ENCODE measurements at places on chromosomes 2 and 18. TPM values are rescaled to one million over a fixed set of nuclear protein-coding genes. Genes with fewer than 3 reads are reported as not detected.

ARHGEF33 gene
- 0.05 TPM for total RNA-seq

TRIM54 gene
- 0.34 TPM for total RNA-seq

GRCh38 chr2:68282811-68283418 lies 30.6 kb upstream of the PPP3R1 start:
- no peak overlapping the region for H3K4me3 ChIP-seq
- H3K36me3 ChIP-seq: no peaks in the 10 kb centered on the region
- no peak overlapping the region for H3K27ac ChIP-seq
- peak; percentile 14 for DNase-seq

C2orf66 gene
- total RNA-seq: 0.08 TPM

PLA2R1 gene
- total RNA-seq: not detected

DNA sequence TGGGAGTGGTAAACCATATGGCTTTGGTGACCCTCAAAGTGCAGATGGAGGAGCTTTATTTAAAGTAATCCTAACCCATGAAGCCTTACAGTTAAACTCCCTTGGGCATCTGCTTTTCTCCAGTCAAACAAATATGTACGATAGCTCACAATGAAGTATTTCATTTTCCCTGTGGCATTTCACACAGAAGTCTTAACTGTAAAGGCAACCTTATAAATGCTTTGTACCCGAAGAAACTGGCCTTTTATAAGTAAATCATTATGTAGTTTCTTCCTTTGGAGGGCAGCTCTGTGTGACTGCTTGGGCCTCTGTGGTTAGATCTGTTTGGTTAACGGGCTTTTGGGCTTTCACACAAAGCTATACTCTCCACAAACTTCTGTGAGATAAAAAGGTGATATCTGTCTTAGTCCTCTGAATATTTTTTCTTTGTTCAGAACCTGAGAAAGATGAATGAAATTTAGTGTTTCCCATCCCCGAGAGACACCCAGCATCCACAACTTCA lies 46.6 kb downstream of the SCN1A start:
- peaks cover 21% of the 10 kb centered on the region for H3K4me1 ChIP-seq
- no peaks in the 10 kb centered on the region for H3K27me3 ChIP-seq

DNA sequence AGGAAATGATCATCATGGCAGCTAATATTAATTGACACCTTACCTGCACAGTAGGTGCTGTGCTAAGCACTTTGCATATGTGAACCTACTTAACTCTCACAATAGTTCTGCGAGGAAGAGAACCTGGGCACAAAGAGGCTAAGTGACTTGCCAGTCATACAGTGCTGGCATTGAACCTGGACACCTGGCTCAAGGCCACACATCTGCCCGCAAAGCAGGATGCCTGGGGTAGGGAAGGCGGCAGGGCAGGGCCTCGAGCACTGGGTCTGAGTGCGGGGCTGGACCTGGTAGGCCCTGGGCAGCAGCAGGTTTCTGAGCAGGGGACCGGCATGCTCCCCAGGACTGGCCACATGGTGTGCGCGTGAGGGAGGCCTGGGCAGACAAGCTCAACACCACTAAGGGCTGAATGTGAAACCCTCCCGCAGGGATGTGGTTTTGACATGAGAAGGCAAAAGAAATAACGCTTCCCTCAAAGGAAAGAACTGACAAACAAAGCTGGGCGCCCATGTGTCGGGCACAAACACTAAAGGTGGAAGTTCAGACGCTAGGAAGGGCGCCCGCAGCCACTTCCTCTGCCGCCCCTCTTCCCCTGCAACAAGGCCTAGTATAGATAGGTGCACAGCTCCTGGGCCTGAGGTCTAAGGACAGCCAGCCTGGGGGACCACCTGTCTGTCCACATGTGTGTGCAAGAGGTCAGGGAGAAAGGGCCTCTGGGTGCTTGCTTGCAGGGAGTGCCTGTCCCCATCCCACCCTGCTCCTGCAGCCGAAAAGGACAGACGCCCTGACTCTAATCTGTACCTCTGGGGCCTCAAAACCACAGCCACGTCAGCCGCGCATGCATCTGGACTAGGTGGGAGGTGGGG lies 92.5 kb downstream of the ZFP36L2 start:
- no peak overlapping the region for H3K27ac ChIP-seq
- H3K27me3 ChIP-seq: no peaks in the 10 kb centered on the region

DNA sequence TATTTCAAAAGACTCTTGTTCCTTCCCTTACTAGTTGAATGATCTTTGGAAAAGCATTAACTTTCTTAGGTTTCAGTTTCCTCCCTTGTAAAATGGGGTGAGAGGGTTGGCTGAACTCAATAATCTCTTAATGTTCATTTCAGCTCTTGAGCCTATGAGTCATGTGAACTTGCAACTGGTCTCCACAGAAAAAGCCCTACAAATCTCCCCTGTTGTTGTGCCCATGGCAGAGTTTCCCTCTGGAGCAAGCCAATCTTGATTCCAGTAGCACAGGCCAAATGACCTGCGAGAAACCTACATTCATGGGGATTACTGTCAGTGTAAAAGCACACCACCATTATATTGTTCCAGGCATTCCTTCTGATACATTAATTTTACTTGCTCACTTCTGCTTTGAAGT lies 388.9 kb downstream of the ALK start:
- peak; percentile 19 for DNase-seq
- no peak overlapping the region for H3K27ac ChIP-seq
- no peak overlapping the region for H3K4me3 ChIP-seq
- no peaks in the 10 kb centered on the region for H3K27me3 ChIP-seq

- DNase-seq: no peak
- H3K4me1 ChIP-seq: no peaks in the 10 kb centered on the region
- H3K27ac ChIP-seq: no peak overlapping the region
- H3K36me3 ChIP-seq: no peaks in the 10 kb centered on the region
- H3K4me3 ChIP-seq: no peak overlapping the region
Measured at GRCh38 chr2:108257757-108258331, 18.1 kb downstream of the SULT1C3 start.

NGEF gene
- not detected for total RNA-seq

GRCh38 chr2:13669607-13670006 lies 952.9 kb downstream of the TRIB2 start:
- H3K27ac ChIP-seq: no peak overlapping the region
- H3K4me1 ChIP-seq: no peaks in the 10 kb centered on the region
- DNase-seq: no peak
- H3K27me3 ChIP-seq: no peaks in the 10 kb centered on the region
- no peaks in the 10 kb centered on the region for H3K36me3 ChIP-seq

- no peak overlapping the region for H3K27ac ChIP-seq
- no peaks in the 10 kb centered on the region for H3K27me3 ChIP-seq
- H3K4me3 ChIP-seq: no peak overlapping the region
- no peak for DNase-seq
Measured at GRCh38 chr2:197261808-197262226, 48.8 kb downstream of the ANKRD44 start.

DNA sequence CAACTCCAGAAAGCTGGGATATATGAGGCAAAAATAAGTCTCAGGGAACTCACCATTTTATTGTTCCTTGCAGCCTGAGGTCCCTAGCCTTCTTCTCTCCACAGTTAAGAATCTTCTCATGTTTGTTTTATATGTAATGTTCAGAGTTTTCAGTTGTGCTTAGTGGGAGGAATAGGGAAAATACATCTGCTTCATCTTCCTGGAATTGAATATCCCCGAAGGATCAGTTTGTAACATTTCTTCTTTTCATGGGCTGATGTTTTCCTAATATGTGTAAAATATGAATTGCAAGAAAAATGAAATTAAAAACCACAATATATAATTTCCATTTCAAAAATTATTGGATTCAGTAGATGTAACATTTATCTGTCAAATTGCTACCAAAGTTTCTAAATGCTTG lies 8.0 kb downstream of the GALNT1 start:
- no peak overlapping the region for H3K4me3 ChIP-seq
- no peaks in the 10 kb centered on the region for H3K27me3 ChIP-seq
- no peak overlapping the region for H3K27ac ChIP-seq
- DNase-seq: no peak
- no peaks in the 10 kb centered on the region for H3K4me1 ChIP-seq
- no peaks in the 10 kb centered on the region for H3K36me3 ChIP-seq

CNRIP1 gene
- 17.5 TPM for total RNA-seq

GRCh38 chr2:37376421-37377186 lies 32.2 kb downstream of the QPCT start:
- no peaks in the 10 kb centered on the region for H3K27me3 ChIP-seq
- H3K36me3 ChIP-seq: no peaks in the 10 kb centered on the region
- peak overlapping the region; percentile 21 for H3K4me3 ChIP-seq
- H3K4me1 ChIP-seq: peaks cover 13% of the 10 kb centered on the region
- no peak overlapping the region for H3K27ac ChIP-seq

- H3K4me1 ChIP-seq: no peaks in the 10 kb centered on the region
- peaks cover 17% of the 10 kb centered on the region for H3K36me3 ChIP-seq
- H3K27ac ChIP-seq: no peak overlapping the region
- H3K4me3 ChIP-seq: no peak overlapping the region
Measured at GRCh38 chr18:13051950-13052349, 60.8 kb downstream of the CEP192 start.

GRCh38 chr2:191150600-191151330 lies at the start of gene STAT4:
STAT4 (minus strand) TSS chr2:191150994; CDS start chr2:191148203, 2,791 bp downstream.
- no peak for DNase-seq
- peaks cover 17% of the 10 kb centered on the region for H3K27me3 ChIP-seq
- H3K27ac ChIP-seq: no peak within 1 kb of the TSS
- no peaks in the 10 kb centered on the region for H3K36me3 ChIP-seq

GRCh38 chr2:11564816-11565567 lies 31.1 kb downstream of the GREB1 start:
- H3K4me3 ChIP-seq: no peak overlapping the region
- H3K27me3 ChIP-seq: peaks cover 10% of the 10 kb centered on the region
- H3K4me1 ChIP-seq: no peaks in the 10 kb centered on the region
- no peaks in the 10 kb centered on the region for H3K36me3 ChIP-seq
- H3K27ac ChIP-seq: no peak overlapping the region

UGT1A10 gene
- total RNA-seq: not detected

EPHA4 gene
- 4.0 TPM for total RNA-seq

ST6GAL2 gene
- total RNA-seq: 1.7 TPM

DNA sequence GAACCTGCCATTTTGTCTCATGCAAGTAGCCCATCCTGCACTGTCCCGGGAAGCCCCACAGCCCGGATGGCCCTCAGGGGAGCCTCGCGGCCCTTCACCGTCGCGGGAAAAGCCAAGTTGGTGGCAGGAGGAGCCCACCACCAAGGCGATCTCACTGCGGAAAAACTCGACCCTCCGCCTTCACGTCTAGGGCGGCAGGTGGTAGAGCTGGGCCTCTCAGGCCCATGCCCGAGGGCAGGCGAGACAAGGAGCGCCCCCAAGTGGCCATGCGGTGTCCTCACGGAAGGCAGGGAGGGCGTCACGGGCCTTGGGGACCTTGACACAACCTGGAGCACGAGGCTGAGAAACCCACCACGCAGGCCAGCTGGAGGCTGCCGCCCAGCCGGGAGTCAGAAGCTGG lies 34.8 kb upstream of the SKA1 start:
- no peaks in the 10 kb centered on the region for H3K4me1 ChIP-seq
- no peak for DNase-seq
- H3K27ac ChIP-seq: no peak overlapping the region
- no peaks in the 10 kb centered on the region for H3K27me3 ChIP-seq
- no peak overlapping the region for H3K4me3 ChIP-seq

DNA sequence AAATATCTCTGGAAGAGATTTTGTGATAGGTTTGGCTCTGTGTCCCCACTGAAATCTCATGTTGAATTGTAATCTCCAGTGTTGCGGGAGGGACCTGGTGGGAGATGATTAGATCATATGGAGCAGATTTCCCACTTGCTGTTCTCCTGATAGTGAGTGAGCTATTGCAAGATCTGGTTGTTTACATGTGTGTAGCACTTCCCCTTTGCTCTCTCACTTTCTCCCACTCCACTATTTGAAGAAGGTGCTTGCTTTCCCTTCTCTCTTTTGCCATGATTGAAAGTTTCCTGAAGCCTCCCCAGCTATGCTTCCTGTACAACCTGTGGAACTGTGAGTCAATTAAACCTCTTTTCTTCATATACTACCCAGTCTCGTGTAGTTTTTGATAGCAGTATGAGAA lies 97.0 kb upstream of the FN1 start:
- H3K27ac ChIP-seq: no peak overlapping the region
- no peak for DNase-seq
- H3K4me1 ChIP-seq: peaks cover 20% of the 10 kb centered on the region
- H3K4me3 ChIP-seq: no peak overlapping the region
- no peaks in the 10 kb centered on the region for H3K36me3 ChIP-seq

- no peak for DNase-seq
- H3K4me3 ChIP-seq: no peak overlapping the region
- H3K4me1 ChIP-seq: peaks cover 8% of the 10 kb centered on the region
- no peak overlapping the region for H3K27ac ChIP-seq
- H3K36me3 ChIP-seq: no peaks in the 10 kb centered on the region
Measured at GRCh38 chr18:24727685-24728084, 267.2 kb downstream of the HRH4 start.

DNA sequence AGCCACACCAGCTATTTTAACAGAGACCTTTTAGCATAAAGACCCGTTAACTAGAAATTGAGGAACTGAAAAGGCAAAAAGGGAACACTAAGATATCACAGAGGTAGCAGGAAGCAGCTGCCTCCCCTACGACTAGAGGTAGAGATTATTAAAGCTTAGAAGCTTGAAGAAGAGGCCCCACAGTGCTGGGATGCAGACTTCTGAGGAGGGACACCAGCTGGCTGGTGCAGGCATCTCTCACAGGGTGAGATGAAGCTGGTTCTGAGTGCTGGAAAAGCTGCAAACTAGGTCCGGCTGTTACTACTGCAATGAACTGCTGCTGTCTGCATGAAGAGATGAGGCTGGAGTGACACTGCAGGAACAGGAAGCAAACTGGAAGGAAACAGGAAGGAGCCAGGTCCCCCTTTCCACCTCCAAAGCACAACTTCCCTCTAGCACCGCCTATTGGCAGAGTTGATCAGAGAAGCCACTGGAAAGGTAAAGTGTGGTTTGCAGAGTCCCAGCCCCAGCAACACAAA lies 61.2 kb upstream of the MRPS9 start:
- no peak overlapping the region for H3K4me3 ChIP-seq
- H3K27me3 ChIP-seq: no peaks in the 10 kb centered on the region
- no peaks in the 10 kb centered on the region for H3K36me3 ChIP-seq
- no peak overlapping the region for H3K27ac ChIP-seq
- H3K4me1 ChIP-seq: no peaks in the 10 kb centered on the region
- peak; percentile 31 for DNase-seq

DNA sequence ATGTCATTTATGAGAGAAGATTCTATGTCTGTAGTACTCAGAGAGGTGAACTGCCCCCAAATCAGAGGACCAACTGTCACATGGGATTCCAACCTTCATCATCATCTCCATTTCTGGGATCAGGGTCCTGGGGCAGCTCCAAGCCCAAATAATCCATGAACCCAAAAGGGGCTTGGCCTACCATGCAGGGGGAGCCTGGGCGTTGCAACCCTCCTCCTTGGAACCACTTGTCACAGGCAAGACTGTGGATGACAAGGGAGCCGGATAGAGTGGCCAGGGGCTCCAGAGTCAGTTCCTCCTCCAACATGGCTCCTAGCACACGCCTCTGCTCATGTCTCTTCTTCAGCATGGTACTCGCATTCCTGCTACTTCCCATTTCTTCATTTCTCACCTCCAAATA lies 7.9 kb downstream of the CTLA4 start:
- DNase-seq: no peak
- no peak overlapping the region for H3K4me3 ChIP-seq
- no peaks in the 10 kb centered on the region for H3K27me3 ChIP-seq
- no peaks in the 10 kb centered on the region for H3K4me1 ChIP-seq

DNA sequence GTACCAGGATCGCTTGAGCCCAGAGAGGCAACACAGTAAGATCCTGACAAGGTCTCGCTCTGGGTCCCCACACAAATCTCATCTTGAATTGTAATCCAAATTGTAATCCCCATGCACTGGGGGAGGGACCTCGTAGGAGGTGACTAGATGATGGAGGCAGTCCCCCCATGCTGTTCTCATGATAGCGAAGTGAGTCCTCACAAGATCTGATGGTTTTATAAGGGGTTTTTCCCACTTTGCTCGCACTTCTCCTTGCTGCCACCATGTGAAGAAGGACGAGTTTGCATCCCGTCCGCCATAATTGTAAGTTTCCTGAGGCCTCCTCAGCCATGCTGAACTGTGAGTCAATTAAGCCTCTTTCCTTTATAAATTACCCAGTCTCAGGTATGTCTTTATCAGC lies 46.0 kb upstream of the SERTAD2 start:
- no peaks in the 10 kb centered on the region for H3K27me3 ChIP-seq
- no peak overlapping the region for H3K4me3 ChIP-seq
